ENCODE measurements at places on chromosomes 4 and X.
A peak's percentile ranks its signal among the peaks of the same experiment; 100 is the strongest.

- DNase-seq: peak; percentile 58
Observed at GRCh38 chr4:41258783-41259182, 2.1 kb downstream of the UCHL1 start.

DNA sequence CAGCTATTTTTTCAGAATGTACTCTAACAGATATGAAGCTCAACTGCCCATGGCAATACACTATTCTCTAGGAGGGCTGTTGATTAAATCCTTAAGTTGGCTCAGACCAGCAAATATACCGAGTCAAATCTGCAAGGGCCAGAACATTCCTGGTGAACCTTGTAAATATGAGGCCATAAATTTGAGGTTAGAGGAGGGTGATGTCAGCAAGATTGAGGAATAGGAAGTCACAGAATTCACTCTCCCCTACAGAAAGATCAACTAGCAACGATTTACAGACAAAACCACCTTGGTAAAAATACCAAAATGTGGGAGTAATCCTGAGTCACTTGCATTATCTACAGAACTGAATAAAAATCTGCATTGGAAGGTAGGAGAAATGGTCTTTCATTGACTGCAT is 399.3 kb downstream of the GPM6A start:
- DNase-seq: no peak

- DNase-seq: no peak
Observed at GRCh38 chr4:109436504-109436903, 2.9 kb downstream of the SEC24B start.

DNA sequence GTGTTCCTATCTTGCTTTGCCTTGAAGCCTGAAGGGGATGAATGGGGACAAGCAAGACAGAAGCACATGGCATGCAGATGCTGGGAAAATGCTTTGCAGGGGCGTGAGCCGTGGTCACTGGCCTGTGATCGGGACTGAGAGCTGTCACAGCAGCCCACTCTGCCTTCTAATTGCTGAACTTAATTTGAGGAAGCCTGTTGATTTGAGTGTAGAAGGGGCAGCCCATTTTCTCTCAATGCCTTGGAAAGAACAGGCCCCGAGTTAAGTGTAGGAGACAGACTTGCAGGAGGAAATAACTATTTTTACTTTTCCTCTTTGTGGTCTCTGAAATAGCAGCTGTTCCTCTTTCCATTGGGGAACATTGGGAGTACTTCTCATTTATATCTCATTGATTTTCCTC is 26.1 kb upstream of the TBC1D1 start:
- DNase-seq: peak; percentile 85

- no peak for DNase-seq
Observed at GRCh38 chrX:139052461-139052860, 340.9 kb upstream of the FGF13 start.

DNA sequence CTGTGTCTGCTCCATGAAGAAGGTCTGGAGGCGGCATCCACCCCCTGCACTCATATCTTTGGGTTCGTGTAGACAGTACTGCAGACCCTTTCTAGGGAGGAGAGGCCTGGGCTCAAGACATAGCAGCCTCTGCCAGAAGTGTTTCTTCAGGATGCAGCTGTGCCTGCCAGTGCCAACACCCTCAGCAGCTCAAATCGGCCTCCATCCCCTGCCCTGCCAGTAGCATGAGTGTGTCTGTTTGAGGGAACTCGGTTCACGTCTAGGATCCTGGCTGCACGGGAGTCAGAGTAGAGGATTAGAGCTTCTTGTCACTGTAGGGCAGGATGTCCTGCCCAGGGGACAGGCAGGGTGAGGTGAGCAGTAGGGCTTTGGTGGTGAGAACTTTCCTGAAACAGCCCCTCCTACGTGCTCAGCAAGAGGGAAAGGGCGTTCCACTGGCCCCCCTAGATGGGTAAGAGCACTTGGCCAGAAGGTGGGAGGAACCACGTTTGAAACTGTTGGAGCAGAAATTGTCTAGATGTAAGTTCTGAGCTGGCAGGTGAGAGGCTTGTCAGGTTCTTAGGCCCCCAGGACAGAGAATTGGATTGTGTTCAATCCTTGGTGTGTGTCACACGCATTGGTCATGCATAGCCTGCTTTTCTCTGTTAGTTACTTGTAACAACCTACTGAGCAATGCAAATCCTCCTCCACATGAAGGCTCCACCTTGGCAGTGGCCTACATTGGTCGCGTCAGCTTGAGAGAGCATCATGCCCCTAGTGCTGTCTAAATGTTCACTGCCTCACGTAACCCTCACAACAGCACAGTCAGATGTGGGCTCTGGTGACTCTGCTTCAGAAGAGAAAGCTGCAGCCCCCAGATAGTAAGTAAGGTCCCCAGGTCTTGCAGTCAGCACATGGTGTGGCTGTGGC is 25.8 kb upstream of the FAM193A start:
- DNase-seq: no peak

GRCh38 chr4:168440442-168441264 is 39.6 kb downstream of the DDX60L start:
- peak; percentile 55 for DNase-seq

DNA sequence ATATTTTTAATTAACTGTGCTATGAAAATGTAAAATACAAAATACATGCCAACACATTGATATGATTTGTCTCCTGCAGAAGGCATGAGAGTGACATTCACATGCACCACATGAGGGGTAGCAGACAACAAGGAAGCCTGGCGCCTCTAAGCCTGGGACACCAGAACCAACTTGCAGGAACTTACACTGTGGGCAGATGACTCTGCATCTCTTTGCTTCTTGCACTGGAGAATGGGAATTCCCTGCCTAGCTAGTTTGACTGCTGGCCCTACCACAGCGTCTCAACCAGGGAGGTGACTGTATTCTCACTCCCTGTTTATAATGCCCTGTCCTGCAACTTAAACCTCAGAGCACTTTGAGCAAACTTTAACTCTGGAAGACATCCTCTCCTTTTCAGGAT is 40.5 kb downstream of the PAGE2 start:
- DNase-seq: peak; percentile 3
